ENCODE measurements at places on chromosomes 12 and 14.

- no peak for DNase-seq
- no peak overlapping the region for H3K4me3 ChIP-seq
- H3K27ac ChIP-seq = no peak overlapping the region
- H3K4me1 ChIP-seq = no peaks in the 10 kb centered on the region
Measured at GRCh38 chr12:50689437-50689836, 74.5 kb upstream of the ATF1 start.

DNA sequence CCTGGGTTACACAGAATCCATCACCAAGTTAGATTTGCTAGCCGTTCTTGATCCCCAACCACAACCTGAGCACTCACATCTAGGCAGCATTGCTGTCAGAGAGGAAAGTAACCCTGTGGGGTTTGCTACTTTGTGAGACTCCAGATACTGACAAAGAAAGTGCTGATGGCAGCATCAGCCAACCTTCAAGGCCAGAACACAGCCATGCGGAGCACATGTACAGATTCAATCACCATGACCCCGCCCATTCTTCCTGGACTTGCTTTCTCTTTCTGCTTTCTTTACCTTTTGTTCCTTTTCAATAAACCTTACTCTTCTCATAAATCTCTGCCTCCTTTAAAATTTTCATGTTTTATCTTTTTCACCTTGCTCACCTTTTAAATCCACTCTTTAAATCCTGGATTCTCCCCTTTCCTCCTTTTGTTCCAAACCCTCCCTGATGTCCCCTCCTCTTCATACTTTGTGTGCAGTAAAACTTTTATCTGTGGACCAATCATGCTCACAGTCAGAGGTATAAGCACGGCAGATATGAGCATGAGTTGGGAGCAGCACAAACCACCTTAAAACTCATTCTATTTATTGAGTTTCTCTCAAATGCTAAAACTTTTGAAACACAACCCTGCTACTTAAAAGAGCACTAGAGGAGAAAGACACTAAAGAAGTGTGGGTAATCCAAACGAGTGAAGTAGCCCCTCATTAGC lies 21.9 kb upstream of the CERS5 start:
- H3K27ac ChIP-seq = no peak overlapping the region
- no peaks in the 10 kb centered on the region for H3K27me3 ChIP-seq
- no peaks in the 10 kb centered on the region for H3K4me1 ChIP-seq
- DNase-seq = no peak
- no peak overlapping the region for H3K4me3 ChIP-seq
- H3K36me3 ChIP-seq = peaks cover 3% of the 10 kb centered on the region

- H3K4me1 ChIP-seq = no peaks in the 10 kb centered on the region
- no peak overlapping the region for H3K4me3 ChIP-seq
- no peaks in the 10 kb centered on the region for H3K27me3 ChIP-seq
- no peak overlapping the region for H3K27ac ChIP-seq
- no peaks in the 10 kb centered on the region for H3K36me3 ChIP-seq
Measured at GRCh38 chr14:75543786-75544185, 21.5 kb downstream of the BATF start.

GRCh38 chr12:124369055-124369826 lies 74.3 kb downstream of the RFLNA start:
- H3K4me3 ChIP-seq = no peak overlapping the region
- H3K4me1 ChIP-seq = peaks cover 53% of the 10 kb centered on the region
- H3K27ac ChIP-seq = peak overlapping the region; percentile 49
- H3K27me3 ChIP-seq = no peaks in the 10 kb centered on the region

Data from liver (tissue), 10 donors.